Activated CD4-positive, alpha-beta T cell treated with anti-CD3 and anti-CD28 coated beads, Interleukin-2, amount 50 U/mL, for 16 hours (primary cell): ENCODE measurements at places on chromosomes 1 and 21.
A peak's percentile ranks its signal among the peaks of the same experiment; 100 is the strongest.

- DNase-seq, result no peak
These were observed 128.5 kb upstream of the CACNA1E start for GRCh38 chr1:181354865-181355264.

- no peak for DNase-seq
These were observed 22.2 kb downstream of the NIPAL3 start for GRCh38 chr1:24437631-24438396.

DNA sequence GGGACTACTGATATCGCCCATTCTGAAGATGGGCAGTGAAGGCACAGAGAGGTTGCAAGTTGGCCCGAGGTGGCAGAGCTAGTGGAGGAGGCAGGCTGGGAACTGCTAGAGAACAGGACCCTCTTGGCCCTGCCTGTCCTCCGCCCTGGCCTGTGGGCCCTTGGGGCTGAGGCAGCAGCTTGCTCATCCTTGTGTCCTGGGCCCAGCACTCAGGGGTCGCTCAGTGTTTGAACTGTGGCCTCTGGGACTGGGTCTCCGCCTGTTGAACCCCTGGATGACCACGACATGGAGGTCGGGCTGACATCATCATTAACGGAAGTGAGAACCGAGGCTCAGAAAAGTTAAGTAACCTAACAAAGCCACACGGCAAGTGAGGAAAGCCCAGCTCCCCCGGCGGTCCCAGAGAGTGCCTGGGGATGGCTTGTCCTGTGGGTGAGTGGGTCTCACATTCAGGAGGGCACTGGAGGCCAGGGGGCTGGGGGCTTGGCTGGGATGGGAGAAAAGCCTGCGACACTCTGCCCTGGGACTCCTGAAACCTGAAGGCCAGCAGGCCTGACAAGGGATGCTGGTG lies 23.0 kb upstream of the DDOST start:
- DNase-seq, result no peak

DNA sequence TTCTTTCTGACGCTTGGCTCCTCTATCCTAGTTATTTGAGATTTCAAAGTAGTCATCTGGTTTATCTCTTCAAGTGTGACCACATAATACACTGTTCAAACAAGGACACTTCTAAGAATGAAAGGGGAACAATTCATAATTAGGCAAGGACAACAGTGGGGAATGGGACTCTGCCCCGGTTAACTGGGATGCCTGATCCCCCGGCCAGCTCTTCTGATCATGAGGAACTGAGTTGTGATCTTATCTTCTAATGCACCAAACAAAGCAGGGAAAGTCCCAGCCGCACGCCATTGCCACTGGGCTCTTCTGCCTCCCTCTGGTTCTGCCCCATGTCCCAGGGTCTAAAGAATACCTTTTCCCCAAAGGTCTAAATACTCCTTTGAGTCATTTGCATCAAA lies 158.2 kb upstream of the IRF2BP2 start:
- DNase-seq, result no peak

GRCh38 chr21:31623664-31624063 lies 35.8 kb upstream of the SOD1 start:
- DNase-seq, result no peak

GRCh38 chr1:234839663-234840062 lies 229.7 kb upstream of the IRF2BP2 start:
- DNase-seq, result no peak

- DNase-seq, result no peak
These were observed 1.7 kb upstream of the ATP1A4 start for GRCh38 chr1:160149716-160150115.

- no peak for DNase-seq
These were observed 31.1 kb upstream of the IKBKE start for GRCh38 chr1:206439205-206439604.

GRCh38 chr1:48923116-48923515 lies 146.4 kb upstream of the BEND5 start:
- no peak for DNase-seq

GRCh38 chr1:217188280-217189237 lies 442.3 kb downstream of the GPATCH2 start:
- DNase-seq, result no peak

DNA sequence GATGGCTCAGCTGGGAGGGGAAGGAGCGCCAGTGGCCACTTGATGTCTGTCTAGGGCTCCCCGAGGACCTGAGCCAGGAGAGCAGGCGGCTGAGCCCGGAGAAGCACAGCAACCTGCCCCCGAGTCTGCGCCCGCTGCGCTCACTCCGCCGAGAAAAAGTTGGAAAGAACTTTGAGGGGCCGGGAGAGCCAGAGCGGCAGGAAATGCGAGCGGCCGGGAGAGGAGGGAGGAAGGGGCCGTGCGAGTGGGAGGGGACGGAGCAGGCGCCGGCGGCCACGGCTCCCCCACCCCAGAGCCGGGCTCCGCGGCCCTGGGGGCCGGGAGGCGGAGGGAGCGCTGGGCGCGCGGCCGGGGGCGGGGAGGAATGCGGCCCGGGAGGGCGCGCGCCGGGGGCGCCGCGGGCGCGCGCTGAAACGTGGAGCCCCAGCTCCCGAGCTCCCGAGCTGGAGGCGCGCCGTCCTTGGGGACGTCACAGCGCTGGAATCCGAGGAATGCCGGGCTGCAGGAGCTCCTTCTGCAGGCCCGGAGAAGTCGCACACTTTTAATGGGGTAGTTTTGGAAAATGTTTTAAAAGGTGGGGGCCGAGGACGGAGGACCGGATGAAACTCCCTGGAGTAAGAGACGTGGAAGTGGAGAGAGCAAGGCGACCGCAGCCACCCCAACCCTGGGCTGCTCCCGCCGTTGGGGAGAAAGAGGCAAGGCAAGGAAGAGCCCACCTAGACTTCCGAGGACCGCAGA lies at the start of gene PTPN14:
PTPN14 (minus strand) TSS at position 167 of the 738 bp plus-strand sequence. CDS start 86,799 bp downstream, outside the sequence.
- DNase-seq, result peak; percentile 5

- peak; percentile 77 for DNase-seq
These were observed 49.7 kb downstream of the MDM4 start for GRCh38 chr1:204565617-204566582.

DNA sequence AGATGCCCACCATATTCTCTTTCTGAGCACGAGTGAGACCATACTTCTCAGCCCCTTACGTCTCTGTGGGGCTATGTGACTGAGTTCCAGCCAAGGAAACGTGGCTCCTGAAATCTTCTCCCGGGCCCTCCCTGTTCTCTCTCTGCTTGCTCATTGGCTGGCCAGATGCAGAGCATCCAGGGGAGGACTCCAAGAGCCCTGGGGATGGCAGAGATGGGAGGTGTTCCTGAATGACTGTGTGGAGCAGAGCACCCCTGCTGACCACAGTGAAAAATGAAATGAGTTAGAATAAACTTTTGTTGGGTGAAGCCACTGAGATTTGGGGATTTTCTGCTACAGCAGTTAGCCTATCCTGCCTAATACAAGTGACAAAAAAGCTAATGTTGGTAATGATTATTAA lies 23.8 kb downstream of the KIAA0040 start:
- DNase-seq, result peak; percentile 14
